ENCODE measurements at places on chromosomes 3 and 15.
A peak's percentile ranks its signal among the peaks of the same experiment; 100 is the strongest.

GRCh38 chr3:36482880-36483279 is 102.6 kb downstream of the STAC start:
- peak; percentile 88 for DNase-seq

GRCh38 chr3:98914210-98915080 is 12.9 kb upstream of the DCBLD2 start:
- DNase-seq: no peak

DNA sequence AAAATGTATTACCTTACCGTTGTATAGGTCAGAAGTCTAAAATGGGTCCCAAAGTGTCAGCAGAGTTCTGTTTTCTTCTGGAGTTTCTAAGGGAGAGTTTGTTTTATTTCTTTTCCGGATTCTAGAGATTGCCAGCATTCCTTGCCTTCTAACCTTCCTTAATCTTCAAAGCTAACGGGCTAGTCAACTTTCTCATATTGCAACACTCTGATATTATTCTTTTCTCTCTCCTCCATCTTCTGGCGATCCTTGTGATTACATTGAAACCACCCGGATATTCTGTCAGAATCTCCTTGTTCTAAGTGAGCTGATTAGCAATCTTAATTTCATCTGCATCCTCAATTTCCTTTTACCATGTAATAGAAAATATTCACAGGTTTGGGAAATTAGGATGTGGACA is 36.2 kb upstream of the AADACL2 start:
- no peak for DNase-seq

GRCh38 chr3:148698190-148698810 is 597 bp downstream of the AGTR1 start:
- DNase-seq: no peak

DNA sequence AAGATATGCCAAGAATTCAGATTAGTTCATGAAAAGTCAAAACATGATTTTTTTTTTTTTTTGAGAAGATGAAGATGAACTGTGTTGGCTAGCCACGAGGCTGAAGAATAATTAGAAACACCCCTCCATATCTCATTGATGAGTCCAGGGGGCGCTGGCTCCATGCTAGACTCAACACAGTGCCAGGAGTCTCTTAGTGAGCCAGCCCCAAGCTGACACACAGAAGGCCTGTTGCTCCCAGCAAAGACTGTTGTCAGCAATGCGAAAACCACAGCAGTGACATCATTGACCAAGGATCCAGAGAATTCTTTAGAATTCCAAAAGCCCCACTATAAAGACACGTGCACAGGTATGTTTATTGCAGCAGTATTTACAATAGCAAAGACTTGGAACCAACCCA is 185.2 kb downstream of the ANXA2 start:
- DNase-seq: no peak

GRCh38 chr15:74121039-74121438 is 9.3 kb upstream of the ISLR2 start:
- DNase-seq: no peak

GRCh38 chr3:172066880-172067796 is 27.8 kb downstream of the FNDC3B start:
- no peak for DNase-seq

DNA sequence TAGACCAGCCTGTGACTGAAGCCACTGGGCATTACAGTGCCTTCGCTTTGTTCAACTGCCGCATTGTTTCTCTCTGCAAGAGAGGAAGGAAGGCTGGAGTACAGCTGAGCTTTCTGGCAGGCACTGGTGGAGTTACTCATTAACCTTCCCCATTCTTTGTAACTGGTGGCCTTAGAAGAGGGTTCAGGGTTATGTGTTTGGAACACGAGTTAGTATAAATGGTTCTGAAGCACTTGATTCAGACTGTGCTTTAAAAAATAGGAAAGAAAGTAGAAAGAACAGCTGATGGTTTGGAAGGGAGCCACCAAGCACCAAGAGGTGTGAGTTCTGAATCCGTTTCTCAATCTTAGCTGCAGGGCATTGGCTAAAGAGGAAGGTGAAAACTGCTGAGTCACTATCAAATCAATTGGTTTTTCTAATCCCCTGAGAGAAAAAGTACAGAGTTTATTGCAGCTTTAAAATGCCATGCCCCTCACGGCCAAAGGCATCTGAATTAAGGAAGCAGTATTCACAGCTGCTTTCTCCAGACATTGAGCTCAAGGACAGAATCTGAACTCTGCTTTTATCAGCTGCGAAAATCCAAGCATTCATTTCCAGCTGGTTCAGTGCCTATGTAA is 3.6 kb downstream of the HGD start:
- no peak for DNase-seq

GRCh38 chr3:99400352-99400751 is 238.0 kb upstream of the COL8A1 start:
- DNase-seq: no peak

- no peak for DNase-seq
These were observed 162.3 kb upstream of the NR2E3 start for GRCh38 chr15:71648095-71648494.

- no peak for DNase-seq
These were observed 22.1 kb downstream of the GOLGA6A start for GRCh38 chr15:74060251-74060650.

GRCh38 chr3:53969086-53969485 is 77.4 kb upstream of the SELENOK start:
- no peak for DNase-seq

DNA sequence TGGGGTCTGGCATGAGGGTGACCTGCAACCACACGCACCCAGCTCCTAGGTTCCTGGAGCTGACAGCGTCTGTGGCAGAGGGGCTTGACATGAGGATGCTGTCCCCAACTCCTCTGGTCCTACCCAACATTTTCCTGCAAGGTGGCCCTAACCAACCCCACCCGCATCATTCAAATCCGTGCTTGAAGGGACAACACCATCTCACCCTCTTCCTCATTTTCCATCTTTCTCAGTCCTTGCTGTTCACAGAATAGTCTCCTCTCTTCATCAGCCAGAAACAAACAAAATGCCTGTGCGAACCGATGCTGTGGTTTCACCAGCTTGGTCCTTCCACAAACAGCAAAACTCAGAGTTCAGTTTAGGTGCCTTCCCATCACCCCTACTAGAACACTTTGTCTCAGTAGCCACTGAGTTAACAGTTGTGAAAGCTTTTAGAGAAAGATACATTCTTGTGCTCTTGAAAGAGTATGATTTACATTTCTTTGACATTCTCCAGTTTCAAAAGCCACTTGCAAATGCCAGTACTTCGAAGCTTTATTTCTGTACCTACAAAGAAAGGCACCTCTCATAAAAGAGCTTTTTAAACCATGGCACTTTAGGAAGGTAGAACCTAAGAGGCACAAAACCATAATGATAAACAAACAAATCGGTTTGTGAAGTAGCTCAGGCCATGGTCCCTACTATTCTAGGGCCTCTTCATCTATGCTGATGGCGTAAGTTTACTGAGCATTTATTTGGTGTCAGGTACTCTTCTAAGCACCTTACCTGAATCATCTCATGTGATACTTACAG is 360.1 kb downstream of the SHQ1 start:
- no peak for DNase-seq

DNA sequence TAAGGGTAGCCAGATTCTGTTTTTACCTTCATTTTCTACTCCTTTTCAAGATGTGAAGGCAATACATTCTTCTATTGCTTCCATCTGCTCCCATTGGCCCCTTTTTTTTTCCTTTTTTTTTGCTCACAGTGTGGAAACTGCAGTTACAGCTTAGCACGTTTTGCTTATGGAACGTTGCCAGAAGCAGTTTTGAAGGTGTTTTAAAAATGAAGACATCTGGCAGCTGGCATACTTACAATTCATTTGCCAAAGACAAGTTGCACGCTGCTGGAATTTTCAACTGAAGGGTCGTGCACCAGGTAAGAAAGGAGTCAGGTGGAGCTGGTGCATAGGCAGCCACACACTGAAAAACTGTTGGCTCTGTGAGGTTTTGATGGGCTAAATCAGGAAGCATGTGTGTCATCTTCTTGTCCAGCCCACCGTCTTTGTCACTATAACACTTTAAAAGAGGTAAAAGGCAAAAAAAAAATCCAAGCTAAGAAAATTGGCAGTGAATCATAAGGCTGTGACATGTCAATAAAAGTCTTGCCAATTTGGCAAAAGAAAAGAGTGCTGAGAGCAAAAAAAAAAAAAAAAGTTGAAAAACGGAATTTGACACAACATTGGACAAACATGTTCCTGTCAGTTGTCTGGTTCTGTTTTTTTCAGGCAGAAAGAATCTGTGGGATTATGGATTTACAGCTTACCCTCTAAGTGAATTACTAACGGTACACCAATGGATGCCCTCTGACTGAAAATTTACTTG is 225.4 kb upstream of the SOX2 start:
- DNase-seq: no peak

- no peak for DNase-seq
These were observed 14.0 kb upstream of the ALAS1 start for GRCh38 chr3:52183786-52184445.

GRCh38 chr3:40523781-40524180 is 979 bp upstream of the ZNF621 start:
- no peak for DNase-seq

- DNase-seq: no peak
These were observed 19.1 kb downstream of the ZNF710 start for GRCh38 chr15:90020021-90020735.

All from cerebellar nuclear complex (tissue), 1 donor.